ENCODE measurements at places on chromosomes 5 and 9. TPM values are rescaled to one million over a fixed set of nuclear protein-coding genes. Genes with fewer than 3 reads are reported as not detected.

Gene PROB1
- 0.36 TPM for total RNA-seq

Gene C9
- not detected for total RNA-seq

- no peak for DNase-seq
These were observed 53.5 kb downstream of the ZFR start for GRCh38 chr5:32390819-32391591.

DNA sequence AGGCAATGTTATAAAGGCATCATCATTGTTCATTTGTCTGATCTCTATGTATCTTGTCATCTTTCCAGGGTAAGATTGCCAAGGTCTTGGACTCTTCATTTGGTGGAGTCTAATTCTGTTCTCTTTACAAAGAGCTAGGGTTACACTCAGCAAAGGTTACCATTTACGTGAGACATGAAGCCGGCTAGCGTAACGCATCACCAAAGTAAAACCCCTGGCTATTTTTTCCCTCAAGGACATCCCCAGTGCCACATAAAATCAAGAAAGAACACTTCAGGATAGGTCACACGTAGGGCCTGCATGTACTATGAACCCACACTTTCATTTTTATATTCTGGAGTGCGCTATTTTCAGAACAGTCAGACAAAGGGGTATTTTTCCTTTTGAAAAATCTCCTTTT, 20.0 kb upstream of the MYOT start:
- DNase-seq, result no peak
